ENCODE measurements at places on chromosomes 12 and 14. TPM values are rescaled to one million over a fixed set of nuclear protein-coding genes. Genes with fewer than 3 reads are reported as not detected.

GRCh38 chr14:104766863-104767633, 14.1 kb downstream of the SIVA1 start:
- no peak for DNase-seq

Gene SLC10A1
- 117 TPM for total RNA-seq

Gene TSPAN19
- not detected for total RNA-seq

DNA sequence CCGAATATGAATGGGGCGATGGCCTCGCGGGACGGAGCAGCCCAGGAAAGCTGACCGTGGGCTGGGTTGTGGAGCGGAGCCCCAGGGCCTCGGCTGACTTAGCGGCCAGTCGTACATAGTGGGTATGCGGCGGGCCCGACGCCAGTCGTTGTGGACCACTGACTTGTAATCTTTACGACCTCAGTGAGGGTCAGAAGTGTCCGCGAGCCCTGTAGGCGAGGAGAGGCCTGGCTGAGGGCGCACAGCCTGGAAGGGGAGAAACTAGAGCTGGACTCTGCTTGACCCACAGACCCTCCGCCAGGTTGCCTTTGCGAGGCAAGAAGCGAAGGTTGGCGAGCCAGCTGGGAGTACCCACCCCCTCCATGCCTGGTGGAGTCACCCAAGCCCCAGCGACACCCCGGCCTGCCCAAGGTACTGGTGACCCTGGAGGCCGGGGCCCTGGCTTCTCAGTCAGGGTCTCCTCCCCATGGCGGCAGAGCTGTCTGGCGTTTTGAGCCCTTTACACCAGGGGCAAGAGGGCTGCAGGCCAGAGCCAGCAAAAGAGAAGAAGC, 15.6 kb upstream of the DYNC1H1 start:
- no peak for DNase-seq

Gene TMEM179
- total RNA-seq = 0.30 TPM

GRCh38 chr14:93317875-93318807, 14.7 kb downstream of the BTBD7 start:
- no peak for DNase-seq

GRCh38 chr12:122413516-122414404, 8.7 kb downstream of the CLIP1 start:
- no peak for DNase-seq

DNA sequence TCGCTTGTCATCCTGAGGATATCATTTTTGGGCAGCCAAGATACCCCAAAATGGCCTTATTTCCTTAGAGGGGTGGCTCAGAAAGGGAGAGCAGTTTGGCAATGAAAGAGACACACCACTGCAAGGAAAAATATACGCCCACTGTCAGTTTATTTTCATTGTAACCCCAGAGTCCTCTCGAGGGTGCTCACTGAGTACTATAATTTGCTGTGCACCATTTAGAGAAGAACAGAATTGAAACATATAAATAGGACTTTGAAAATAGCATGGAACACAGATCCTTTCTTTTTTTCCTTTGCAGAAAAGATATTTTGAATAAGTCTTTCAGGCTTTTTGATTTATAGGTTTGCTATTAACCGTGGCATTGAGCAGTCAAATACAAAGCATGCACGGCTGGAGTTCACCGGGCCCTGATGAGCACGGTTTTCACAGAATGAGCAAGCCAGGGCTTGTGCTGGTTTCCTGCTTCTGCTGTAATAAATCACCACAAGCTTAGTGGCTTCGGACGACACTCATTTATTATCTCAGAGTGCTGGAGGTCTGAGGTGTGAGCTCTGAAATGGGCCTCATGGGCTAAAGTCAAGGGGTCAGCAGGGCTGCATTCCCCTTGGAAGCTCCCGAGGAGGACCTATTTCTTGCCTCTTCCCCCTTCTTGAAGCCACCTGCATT, 152.3 kb downstream of the ZNF664 start:
- DNase-seq = no peak

GRCh38 chr14:60106339-60106738, 14.6 kb downstream of the PCNX4 start:
- no peak for DNase-seq

Gene MIP
- total RNA-seq = 0.60 TPM

Gene AMIGO2
- 1.5 TPM for total RNA-seq

Gene FAM186B
- 1.2 TPM for total RNA-seq

Gene SERPINA4
- 186 TPM for total RNA-seq

Gene CLEC4A
- total RNA-seq = 0.33 TPM

Gene CCDC198
- total RNA-seq = 27.4 TPM

Gene RBM25
- 21.7 TPM for total RNA-seq

- no peak for DNase-seq
These were observed 454.7 kb upstream of the PRICKLE1 start for GRCh38 chr12:43044241-43044640.

GRCh38 chr14:30519961-30520360, 39.0 kb upstream of the G2E3 start:
- DNase-seq = no peak

- no peak for DNase-seq
These were observed 312.3 kb downstream of the ATP23 start for GRCh38 chr12:58253663-58254062.

- DNase-seq = no peak
These were observed 256.8 kb downstream of the PCNX1 start for GRCh38 chr14:71163842-71164629.

GRCh38 chr14:56889705-56890104, 79.4 kb upstream of the OTX2 start:
- DNase-seq = no peak
